ENCODE measurements at places on chromosomes 7 and 10.

DNA sequence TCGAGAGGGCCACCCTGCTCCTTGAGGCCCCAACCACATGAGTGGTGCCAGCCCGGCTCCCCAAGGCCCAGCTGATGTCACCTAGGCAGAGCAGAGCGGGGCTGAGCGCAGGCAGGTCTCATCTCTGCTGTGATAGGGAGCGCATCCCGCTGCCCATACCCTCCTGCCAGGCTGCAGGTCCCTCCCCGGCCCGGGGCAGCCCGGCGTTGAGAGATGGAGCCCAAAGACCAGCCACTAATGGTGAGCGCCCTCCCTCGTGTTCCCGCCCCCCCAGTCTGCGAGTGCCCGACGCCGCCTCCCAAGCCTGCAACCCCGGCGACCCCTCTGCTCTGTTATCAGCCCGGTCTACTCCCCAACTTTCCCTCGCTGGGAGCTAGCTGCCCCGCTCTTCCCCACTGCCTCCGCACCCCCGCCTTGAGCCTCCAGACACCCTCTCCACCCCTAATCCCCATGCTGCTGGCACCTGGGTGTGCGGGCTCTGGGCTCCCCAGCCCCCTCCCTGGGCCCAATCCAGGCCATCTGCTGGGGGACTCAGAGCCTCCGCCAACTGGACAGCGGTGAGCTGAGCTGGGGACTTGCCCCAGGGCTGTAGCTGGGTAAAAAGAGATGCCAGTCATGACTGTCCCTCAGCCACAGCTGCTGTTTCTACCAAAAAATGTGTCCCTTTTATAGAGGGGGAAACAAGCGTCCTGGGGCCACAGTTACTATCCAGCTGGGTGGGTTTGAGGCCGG, 19.7 kb upstream of the CHST12 start:
- no peak for DNase-seq

GRCh38 chr7:104873401-104873800, 140.6 kb upstream of the KMT2E start:
- DNase-seq: no peak

DNA sequence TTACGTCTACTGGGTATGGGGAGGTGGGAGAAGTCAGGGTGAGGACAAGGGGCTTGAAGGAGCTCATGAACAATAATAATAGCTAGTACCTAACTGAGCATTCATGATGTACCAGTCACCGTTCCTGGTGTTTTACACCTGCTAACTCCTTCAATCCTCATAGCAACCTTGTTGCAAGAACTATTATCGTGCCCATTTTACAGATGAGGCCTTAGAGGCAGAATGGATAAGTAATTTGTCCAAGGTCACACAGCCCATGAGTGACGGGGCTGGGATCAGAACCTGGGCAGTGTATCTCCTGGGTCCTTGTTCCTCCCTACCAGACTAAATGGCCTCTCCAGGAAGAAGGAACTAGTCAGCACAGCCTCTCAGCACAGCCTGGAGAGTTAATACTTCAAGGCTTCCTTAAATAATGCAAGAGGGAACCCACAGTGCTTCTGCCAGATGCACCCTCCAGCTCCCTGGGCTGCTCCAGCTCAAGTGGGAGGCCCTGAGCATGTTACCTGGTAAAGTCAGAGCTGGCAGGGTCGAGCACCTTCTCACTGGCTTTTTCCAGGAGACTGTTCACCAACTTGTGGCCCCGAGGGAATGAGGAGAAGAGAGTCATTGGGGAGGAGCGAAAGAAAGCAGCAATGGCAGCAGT, 28.8 kb downstream of the RRP12 start:
- DNase-seq: no peak

DNA sequence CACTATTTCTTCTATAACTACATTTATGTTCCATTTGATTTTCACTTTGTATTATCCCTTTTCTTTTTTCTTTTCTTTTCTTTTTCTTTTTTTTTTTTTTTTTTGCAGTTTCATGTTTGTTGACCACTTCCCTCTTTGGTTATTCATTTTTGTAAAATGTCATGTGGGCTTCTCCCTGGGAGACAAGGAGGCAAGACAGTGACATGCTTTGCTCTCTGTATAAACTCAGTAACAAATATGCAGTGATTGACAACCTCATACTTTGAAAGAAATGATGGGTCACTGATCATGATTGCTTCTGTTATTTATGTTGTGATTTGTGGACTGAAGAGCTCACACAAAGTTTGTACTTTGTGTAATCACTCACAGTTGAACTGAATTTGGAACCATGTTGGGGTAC, 90.2 kb upstream of the ABI1 start:
- no peak for DNase-seq
